ENCODE measurements at places on chromosomes 12 and 14. TPM values are rescaled to one million over a fixed set of nuclear protein-coding genes. Genes with fewer than 3 reads are reported as not detected.

GRCh38 chr12:124582108-124582424 lies 14.7 kb upstream of the NCOR2 start:
- no peak for DNase-seq
- H3K36me3 ChIP-seq = no peaks in the 10 kb centered on the region
- no peak overlapping the region for H3K4me3 ChIP-seq
- H3K27me3 ChIP-seq = peaks cover 20% of the 10 kb centered on the region
- H3K27ac ChIP-seq = no peak overlapping the region
- H3K4me1 ChIP-seq = no peaks in the 10 kb centered on the region

DNA sequence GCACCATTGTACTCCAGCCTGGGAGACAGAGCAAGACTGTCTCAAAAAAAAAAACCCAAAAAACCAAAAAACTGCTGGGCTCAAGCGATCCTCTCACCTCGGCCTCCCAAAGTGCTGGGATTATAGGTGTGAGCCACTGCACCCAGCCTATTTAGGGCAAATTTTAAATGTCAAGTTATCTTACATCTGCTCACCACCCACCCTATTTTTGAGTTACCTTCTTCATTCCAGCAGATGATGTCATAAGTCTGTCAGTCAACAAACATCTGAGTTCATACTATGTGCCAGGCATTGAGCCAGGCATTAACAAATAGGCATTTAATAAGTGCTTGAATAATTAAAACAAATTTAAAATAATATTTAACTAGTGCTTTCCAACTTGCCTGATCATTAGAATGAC lies 21.5 kb downstream of the BATF start:
- H3K4me1 ChIP-seq = peaks cover 25% of the 10 kb centered on the region
- no peaks in the 10 kb centered on the region for H3K27me3 ChIP-seq
- no peak overlapping the region for H3K27ac ChIP-seq
- no peak overlapping the region for H3K4me3 ChIP-seq

CCDC38 gene
- not detected for polyA plus RNA-seq

DNA sequence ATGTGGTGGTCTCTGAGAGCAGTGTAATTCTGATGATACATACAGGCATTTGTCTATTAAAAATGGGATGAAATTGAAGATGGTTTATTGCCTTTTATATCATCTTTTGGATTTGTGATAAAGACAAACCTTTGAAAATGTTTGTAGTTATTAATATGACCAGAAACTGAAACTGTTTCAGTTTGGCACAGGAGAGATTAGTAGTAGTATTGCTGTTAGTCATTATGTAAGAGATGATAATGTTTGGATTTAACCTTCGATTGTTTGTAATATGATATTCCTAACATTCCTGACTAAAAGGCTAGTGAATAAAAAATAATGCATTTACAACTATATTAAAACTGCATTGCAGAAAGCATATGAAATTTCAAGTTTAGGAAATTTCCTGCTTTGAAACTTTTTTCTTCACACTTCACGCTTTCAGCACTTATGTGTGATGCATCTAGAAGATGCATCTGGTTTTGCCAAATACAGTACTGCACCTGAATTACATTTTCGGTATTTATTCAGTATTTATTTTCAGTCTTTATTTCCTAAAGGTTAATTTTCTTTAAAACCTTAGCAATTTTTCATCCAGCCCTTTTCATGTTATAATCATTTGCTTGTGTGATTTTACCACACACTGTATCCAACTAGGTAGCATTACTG lies 25.5 kb downstream of the ADIPOR2 start:
- no peak overlapping the region for H3K27ac ChIP-seq
- H3K36me3 ChIP-seq = peaks cover 16% of the 10 kb centered on the region
- no peak for DNase-seq
- peaks cover 53% of the 10 kb centered on the region for H3K4me1 ChIP-seq
- no peaks in the 10 kb centered on the region for H3K27me3 ChIP-seq

GRCh38 chr12:131253376-131254026 lies 299.8 kb downstream of the ADGRD1 start:
- H3K36me3 ChIP-seq = no peaks in the 10 kb centered on the region
- peaks cover 5% of the 10 kb centered on the region for H3K27me3 ChIP-seq
- DNase-seq = no peak
- H3K27ac ChIP-seq = no peak overlapping the region
- no peak overlapping the region for H3K4me3 ChIP-seq
- no peaks in the 10 kb centered on the region for H3K4me1 ChIP-seq
